ENCODE measurements at places on chromosomes 7 and 10. TPM values are rescaled to one million over a fixed set of nuclear protein-coding genes. Genes with fewer than 3 reads are reported as not detected.
A peak's percentile ranks its signal among the peaks of the same experiment; 100 is the strongest.

GRCh38 chr10:80472234-80473095 is 18.4 kb downstream of the TSPAN14 start:
- H3K27ac ChIP-seq = peak overlapping the region; percentile 48
- DNase-seq = peak; percentile 85
- peaks cover 4% of the 10 kb centered on the region for H3K36me3 ChIP-seq
- H3K27me3 ChIP-seq = no peaks in the 10 kb centered on the region

DNA sequence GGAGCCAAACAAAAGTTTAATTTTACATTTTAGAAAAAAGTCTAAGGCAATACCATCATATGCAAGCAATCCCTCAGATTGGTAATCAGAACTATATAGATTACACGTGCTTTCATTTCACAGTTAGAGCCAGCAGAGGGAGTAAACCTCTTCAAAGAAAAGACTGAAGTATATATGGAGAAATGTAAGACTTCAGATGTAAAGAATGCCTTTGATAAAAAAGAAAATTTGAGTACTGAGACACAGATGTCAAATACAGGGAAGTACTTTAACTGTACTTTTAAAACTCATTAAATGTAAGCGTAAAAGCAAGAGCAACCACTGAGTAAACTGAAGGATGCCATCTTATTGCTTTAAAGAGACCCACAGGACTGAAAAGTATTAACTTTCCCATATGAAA is 101.4 kb upstream of the FAM133B start:
- peak overlapping the region; percentile 36 for H3K27ac ChIP-seq
- peaks cover 2% of the 10 kb centered on the region for H3K4me1 ChIP-seq
- DNase-seq = peak; percentile 76
- no peak overlapping the region for H3K4me3 ChIP-seq
- peaks cover 2% of the 10 kb centered on the region for H3K36me3 ChIP-seq

GRCh38 chr7:51229106-51229537 is 87.5 kb downstream of the COBL start:
- H3K4me3 ChIP-seq = no peak overlapping the region
- H3K36me3 ChIP-seq = no peaks in the 10 kb centered on the region
- no peaks in the 10 kb centered on the region for H3K4me1 ChIP-seq
- DNase-seq = no peak
- no peaks in the 10 kb centered on the region for H3K27me3 ChIP-seq

DNA sequence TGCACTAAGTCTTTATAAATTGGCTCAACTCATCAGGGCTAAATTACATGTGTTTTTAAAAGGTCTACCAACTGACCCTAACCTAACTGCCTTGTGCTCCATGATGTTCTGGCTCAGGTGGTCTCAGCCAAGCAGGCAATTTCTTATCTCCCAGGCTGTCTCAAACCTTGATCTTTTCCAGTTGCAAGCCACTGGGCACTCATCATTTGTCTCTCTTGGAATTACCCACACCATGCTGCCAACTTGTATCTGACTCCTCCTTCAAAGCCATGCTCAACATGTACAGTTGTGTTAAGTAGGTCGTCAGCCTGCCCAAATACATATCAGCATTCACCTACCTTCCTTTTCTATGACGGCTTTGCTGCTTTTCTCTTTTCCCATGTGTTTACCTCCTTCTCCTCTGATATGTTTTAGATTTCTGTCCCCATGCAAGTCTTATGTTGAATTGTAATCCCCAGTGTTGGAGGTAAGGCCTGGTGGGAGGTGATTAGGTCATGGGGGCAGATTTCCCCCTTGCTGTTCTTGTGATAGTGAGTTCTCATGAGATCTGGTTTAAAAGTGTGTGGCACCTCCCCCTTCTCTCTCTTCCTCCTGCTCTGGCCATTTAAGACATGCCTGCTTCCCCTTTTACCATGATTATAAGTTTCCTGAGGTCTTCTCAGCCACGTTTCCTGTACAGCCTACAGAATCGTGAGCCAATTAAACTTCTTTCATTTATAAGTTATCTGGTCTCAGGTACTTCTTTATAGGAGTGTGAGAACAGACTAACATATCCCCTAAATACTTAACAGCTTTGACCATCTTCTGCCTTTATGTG is 130.0 kb downstream of the ELAPOR2 start:
- no peak overlapping the region for H3K4me3 ChIP-seq
- DNase-seq = no peak
- H3K27me3 ChIP-seq = no peaks in the 10 kb centered on the region

GRCh38 chr7:135673360-135673706 is 11.0 kb downstream of the STMP1 start:
- H3K36me3 ChIP-seq = peaks cover 7% of the 10 kb centered on the region
- no peaks in the 10 kb centered on the region for H3K27me3 ChIP-seq
- peak overlapping the region; percentile 80 for H3K27ac ChIP-seq
- H3K4me1 ChIP-seq = peaks cover 14% of the 10 kb centered on the region
- H3K4me3 ChIP-seq = no peak overlapping the region
- peak; percentile 84 for DNase-seq

- H3K27ac ChIP-seq = no peak overlapping the region
- no peaks in the 10 kb centered on the region for H3K27me3 ChIP-seq
- H3K4me3 ChIP-seq = no peak overlapping the region
- H3K4me1 ChIP-seq = no peaks in the 10 kb centered on the region
Measured at GRCh38 chr7:10644849-10645248, 328.8 kb upstream of the PHF14 start.

DNA sequence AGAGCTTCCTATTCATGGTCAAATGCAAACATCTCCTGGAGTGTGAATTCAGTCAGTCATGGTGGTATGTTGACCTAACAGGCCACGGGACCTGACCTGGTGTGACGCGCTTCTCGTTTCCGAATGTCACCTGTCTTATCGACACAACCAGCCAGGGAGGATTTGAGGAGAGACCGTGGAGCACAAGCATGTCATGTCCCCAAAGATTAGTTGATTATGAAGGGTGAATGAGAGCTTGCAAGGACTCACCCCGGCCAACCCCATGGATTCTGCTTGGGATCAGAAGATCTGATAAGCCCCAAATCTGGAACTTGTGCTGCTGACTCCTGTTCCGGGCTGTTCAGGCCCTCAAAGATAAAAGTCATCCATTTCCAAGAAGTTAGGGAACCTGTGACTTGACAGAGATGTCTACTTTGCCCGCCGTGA is 10.5 kb downstream of the ADRA2A start:
- no peaks in the 10 kb centered on the region for H3K4me1 ChIP-seq
- H3K4me3 ChIP-seq = no peak overlapping the region
- no peak overlapping the region for H3K27ac ChIP-seq
- no peaks in the 10 kb centered on the region for H3K36me3 ChIP-seq
- no peak for DNase-seq

- H3K27ac ChIP-seq = no peak overlapping the region
- DNase-seq = no peak
- H3K27me3 ChIP-seq = no peaks in the 10 kb centered on the region
- no peaks in the 10 kb centered on the region for H3K36me3 ChIP-seq
Measured at GRCh38 chr10:110042891-110043290, 35.1 kb downstream of the ADD3 start.

DNA sequence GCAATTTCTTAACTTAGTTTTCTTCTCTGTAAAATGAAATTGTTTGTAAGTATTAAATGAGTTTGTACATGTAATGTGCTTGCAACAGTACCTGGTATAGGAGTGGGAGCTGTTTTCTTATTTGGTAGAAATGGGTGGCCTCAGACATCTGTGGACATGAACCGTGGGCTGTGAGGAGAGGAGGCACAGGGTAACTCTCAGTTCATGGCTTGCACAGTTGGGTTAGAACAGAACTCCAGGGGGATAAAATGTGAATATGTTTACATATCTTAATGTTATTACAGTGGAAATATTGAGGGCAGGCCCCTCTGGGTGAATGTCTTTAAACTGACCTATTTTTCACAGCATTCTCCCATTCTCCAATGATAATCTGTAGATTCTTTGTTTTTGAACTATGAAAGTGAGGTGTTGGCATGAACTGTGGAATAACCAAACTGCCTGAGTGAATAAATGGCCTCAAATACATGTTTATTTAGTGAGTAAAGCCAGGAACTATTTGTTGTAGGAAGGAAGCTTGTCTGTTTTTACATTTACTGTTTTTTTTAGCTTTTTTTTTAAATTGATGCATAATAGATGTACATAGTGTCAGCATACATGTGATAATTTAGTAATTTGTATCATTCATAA is 2.6 kb downstream of the ABCA13 start:
- H3K36me3 ChIP-seq = no peaks in the 10 kb centered on the region
- H3K27me3 ChIP-seq = no peaks in the 10 kb centered on the region

GRCh38 chr7:90972906-90973550 is 291.2 kb upstream of the FZD1 start:
- no peak overlapping the region for H3K27ac ChIP-seq
- no peaks in the 10 kb centered on the region for H3K4me1 ChIP-seq
- H3K4me3 ChIP-seq = no peak overlapping the region
- DNase-seq = peak; percentile 8
- H3K27me3 ChIP-seq = no peaks in the 10 kb centered on the region
- no peaks in the 10 kb centered on the region for H3K36me3 ChIP-seq

- no peaks in the 10 kb centered on the region for H3K4me1 ChIP-seq
- no peaks in the 10 kb centered on the region for H3K36me3 ChIP-seq
- H3K4me3 ChIP-seq = no peak overlapping the region
- H3K27ac ChIP-seq = no peak overlapping the region
- no peaks in the 10 kb centered on the region for H3K27me3 ChIP-seq
Measured at GRCh38 chr7:72603073-72603472, 190.9 kb upstream of the CALN1 start.

DNA sequence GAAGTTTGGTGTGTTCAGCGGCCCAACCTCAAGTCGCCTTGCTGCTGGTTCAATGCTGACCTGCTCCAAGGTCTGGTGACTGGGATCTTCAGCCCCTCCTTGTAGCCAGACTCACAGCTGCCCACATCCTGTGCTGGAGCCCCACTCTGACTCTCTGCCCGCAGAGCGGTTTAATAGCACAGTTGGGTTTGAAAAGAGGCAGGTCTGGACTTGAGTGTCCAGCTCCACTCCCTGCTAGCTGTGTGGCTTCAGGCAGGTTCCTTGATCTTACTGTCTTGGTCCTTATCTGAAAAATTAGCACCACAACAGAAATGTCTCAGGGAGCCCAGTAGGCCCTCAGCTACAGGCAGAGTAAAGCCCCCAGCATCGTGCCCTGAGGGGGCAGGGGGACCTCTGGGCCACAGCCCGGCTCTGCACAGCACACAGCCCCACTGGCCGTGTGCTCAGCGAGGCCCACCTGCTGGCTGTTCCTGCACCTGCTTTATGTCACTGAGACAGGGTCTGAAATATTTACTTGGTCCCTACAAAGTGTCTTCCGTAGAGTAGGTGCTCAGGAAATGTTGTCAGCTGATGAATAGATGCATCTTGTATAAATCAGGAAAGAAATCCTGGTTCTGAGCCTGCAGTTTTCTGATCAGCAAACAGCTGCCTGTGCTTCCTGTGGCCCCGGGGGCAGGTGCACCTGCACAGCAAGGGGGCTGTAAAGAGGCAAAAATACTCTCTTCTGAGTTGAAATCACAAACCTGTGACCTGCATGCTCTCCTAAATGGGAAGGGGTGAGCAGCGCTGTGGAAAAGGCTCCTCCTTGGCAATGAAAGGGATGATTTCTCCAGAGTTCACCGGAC is 155.5 kb downstream of the SVIL start:
- H3K4me1 ChIP-seq = peaks cover 5% of the 10 kb centered on the region
- H3K27me3 ChIP-seq = no peaks in the 10 kb centered on the region
- H3K4me3 ChIP-seq = no peak overlapping the region
- no peak overlapping the region for H3K27ac ChIP-seq
- H3K36me3 ChIP-seq = peaks cover 28% of the 10 kb centered on the region

DNA sequence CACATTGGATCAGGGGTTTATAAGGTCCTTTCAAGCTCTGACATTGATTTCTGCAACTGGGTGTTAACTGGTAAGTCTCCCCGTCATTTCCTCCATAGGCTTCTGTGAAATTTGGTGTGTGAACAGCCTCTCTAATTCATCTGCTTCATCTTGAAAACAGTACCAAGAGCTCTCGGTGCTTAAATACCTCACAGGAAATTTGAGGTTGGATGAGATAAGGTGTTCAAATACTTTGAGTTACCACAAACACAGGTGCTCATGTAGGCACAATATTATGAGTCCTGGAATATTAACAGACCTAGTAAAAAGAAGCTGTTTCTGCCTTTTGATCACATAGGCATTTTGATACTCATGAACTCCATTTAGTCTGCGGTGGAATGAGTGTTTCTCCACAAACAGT is 85.2 kb downstream of the RTKN2 start:
- no peak for DNase-seq
- no peaks in the 10 kb centered on the region for H3K36me3 ChIP-seq
- no peak overlapping the region for H3K27ac ChIP-seq
- H3K4me1 ChIP-seq = no peaks in the 10 kb centered on the region
- H3K27me3 ChIP-seq = no peaks in the 10 kb centered on the region

DNA sequence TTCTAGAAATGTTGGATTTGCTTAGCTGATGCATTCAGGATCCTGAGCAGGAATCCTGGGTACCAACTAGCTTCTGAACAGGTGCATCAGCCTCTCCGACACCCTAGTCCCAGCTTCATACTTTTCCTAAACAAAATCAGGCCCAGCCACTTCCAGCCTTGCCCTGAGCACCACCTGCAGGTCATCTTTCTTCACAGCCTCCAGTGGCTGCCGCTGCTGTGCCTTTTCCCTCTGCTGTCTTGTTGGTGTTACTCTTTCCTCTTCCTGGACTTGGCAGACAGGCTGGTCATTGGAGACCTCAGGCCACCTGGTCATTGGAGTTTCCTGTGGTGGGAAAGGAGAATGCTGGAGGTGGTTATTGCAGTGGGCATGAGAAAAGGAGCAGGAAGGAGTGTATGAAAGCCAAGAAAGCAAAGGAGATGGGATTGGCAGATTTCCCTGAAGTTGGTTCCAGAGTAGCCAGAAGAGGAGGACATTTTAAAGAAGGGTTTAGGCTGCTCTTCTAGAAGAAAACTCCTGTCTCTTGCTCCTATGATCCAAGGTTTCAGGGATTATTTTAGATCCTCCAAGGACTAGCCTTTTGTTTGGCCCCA is 48.2 kb upstream of the NFKB2 start:
- H3K4me1 ChIP-seq = peaks cover 12% of the 10 kb centered on the region
- H3K36me3 ChIP-seq = peaks cover 16% of the 10 kb centered on the region
- no peak overlapping the region for H3K4me3 ChIP-seq
- H3K27me3 ChIP-seq = no peaks in the 10 kb centered on the region
- H3K27ac ChIP-seq = no peak overlapping the region

- H3K36me3 ChIP-seq = no peaks in the 10 kb centered on the region
- H3K27ac ChIP-seq = no peak overlapping the region
- no peaks in the 10 kb centered on the region for H3K4me1 ChIP-seq
- no peaks in the 10 kb centered on the region for H3K27me3 ChIP-seq
Measured at GRCh38 chr7:88599528-88599927, 160.0 kb upstream of the ZNF804B start.

DNA sequence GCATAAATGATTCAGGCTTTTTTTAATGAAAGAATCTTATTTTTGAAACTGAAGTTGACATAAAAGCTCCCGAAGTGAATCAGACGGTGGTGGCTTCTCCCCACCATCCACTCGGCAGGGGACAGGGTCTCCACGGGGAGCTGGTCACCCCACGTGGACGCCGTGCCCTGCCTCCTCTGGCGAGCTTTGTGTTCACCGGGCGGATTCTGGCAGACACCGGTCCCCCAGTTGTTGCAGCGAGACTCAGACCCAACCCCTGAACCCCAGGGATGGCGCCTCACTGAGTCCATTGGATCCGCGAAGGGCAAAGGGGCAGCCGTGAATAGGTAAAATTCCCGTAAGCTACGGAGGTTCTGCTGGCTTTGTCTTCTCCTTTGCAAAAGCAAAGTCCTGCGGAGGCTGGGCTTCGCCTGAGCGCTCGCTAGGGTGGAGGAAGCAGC is 38.4 kb downstream of the PTPRN2 start:
- no peaks in the 10 kb centered on the region for H3K4me1 ChIP-seq
- H3K27me3 ChIP-seq = no peaks in the 10 kb centered on the region
- no peak for DNase-seq
- no peaks in the 10 kb centered on the region for H3K36me3 ChIP-seq

GRCh38 chr10:54368984-54369383 is 432.0 kb downstream of the PCDH15 start:
- no peak overlapping the region for H3K27ac ChIP-seq
- no peaks in the 10 kb centered on the region for H3K27me3 ChIP-seq
- H3K4me1 ChIP-seq = no peaks in the 10 kb centered on the region

The EBLN1 gene
- total RNA-seq = not detected

The MYH16 gene
- total RNA-seq = 0.18 TPM

The ASB10 gene
- not detected for total RNA-seq

The MKX gene
- total RNA-seq = 0.28 TPM
